ENCODE measurements at places on chromosomes 2 and 18.
A peak's percentile ranks its signal among the peaks of the same experiment; 100 is the strongest.

DNA sequence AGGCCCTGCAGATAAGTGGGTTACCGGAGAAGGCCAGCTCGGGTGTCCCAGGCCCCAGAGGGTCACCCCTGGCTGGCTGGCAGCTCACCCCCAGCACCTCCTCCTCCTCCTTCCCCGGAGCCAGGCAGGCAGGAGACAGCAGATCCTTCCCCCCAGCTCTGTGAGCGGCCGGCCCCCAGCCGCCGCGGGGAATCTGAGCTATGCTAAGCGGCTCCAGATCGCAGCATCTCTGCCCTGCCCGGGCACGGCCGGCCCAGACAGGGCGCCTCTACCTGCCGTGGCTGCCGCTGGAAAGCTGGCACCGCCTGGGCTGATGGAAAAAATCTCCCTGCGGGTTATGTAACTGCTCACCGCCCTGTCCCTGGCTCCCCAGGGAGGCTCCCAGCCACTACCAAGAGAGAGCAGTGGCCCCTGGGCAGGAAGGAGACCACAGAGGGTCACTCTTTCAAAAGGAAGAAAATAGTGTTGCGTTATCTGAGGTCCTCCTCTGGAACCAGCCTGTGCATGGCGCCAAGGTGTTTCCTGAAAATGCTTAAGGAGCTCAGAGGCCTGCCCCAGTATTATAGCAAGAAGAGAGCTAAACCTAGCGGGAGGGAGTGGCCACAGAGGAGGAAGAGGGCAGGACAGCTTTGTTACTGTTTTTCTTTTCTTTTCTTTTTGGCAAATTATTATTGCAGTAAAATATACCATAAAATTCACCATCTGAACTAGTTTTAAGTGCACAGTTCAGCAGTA, 179.0 kb downstream of the SMAD7 start:
- peak; percentile 48 for DNase-seq

DNA sequence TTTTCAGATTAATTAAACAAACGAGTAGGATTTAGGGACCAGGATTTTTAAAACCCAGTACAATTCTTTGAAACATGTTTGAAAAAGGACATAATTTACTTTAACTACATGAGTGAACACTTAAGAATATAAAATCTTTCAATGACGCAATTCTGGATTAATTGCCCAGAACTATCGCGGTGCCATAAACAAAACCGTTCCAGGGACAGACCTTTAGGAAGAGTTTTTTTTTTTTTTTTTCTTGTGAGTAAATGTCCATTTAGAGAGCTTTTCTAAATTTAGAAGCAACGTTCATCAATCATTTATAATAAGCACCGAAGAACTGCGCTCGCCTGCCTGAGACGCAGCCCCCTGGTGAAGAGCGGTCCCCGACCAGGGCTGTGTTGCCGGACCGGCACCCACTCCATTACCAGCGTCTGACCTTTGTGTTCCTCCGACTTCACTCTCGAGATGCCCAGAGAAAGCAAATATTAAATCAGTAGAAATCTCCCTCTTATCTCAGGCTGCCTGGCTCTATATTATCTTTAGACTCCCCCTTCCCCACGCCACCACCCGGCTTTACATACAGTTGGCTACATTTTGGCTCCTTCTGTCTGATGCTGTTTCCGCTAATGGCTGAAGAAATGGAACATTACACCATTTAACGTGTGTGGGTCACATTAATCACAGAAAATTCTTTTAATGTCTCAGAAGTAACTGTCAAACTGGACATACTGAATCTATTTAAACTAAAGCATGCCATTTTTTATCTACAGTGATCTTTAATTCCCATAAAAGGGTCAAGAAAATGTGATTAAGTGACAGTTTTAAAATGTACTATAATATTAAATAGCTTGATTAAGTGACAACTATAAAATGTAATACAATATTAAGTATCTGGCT, 364.0 kb upstream of the MEIS1 start:
- no peak for DNase-seq

DNA sequence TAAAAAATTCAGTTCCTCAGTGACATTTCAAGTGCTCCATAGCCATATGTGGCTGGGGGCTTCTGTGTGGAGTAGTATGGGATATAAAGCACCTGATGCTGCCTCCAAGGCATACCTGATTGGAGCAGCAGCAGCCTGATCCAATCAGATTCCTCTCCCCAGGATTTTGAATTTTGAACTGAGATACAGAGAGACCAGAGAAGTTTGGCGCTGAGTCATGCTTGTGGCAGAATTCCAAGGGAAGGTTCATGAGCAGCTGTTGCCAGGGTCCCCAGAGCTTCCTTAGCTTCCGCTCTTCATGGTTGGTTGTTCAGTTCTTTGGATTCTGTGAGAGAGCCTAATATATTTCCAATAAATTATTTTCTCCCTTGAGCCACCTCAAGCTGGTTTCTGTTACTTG, 29.0 kb upstream of the CFAP36 start:
- peak; percentile 80 for DNase-seq

DNA sequence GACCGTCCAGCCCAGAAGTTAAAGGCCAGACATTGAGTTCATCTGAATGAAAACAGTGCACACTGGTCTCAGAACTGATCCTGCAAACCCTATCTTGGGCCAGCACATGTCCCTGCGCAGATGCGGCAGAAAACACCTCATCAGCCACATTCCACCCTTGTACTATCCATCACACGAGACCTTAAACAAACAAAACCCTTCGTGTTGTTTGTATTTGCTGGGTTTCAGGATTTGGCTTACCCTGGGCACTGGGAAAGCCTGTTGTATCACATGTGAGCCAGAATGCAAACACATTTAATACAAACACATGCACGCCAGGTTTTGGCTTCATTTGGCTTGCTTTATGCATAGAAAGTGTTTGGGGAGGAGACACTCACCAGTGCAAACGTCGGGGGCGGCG, 12.5 kb downstream of the WIPF1 start:
- DNase-seq, result no peak

DNA sequence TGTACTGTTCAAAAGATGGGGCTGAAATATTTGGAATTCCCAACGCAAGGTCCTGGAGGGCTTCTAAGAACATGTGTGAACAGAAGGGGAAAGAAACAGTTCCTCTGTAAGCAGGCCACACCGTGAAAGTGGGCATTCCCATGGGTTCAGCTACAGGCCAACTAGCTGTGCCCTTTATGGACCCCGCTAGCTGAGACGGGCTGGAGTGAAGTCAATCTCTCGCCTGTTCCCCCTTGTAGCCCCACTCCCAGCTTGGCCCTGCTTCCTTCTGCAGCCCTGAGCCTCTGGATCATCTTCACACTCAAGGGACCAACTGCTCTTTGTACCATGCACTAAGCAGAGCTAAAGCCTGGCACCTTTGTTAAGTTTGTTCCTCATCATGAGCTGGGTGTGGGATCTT, 55.4 kb downstream of the POLR1A start:
- no peak for DNase-seq

DNA sequence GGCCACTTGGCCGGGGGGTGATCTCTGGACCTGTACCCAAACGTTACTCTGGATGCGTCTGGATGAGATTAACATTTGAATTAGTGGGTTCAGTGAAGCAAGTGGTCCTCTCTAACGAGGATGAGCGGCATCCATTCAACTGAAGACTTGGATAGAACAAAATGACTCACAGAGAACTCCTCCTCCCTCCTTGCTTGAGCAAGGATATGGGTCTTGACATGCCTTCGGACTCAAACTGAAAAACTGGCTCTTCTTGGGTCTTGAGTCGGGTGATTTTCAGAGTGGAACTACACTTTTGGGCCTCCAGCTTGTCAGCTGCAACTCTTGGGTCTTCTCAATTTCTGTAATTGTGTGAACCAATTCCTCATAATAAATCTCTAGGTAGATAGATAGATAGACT, 47.2 kb downstream of the NETO1 start:
- no peak for DNase-seq

DNA sequence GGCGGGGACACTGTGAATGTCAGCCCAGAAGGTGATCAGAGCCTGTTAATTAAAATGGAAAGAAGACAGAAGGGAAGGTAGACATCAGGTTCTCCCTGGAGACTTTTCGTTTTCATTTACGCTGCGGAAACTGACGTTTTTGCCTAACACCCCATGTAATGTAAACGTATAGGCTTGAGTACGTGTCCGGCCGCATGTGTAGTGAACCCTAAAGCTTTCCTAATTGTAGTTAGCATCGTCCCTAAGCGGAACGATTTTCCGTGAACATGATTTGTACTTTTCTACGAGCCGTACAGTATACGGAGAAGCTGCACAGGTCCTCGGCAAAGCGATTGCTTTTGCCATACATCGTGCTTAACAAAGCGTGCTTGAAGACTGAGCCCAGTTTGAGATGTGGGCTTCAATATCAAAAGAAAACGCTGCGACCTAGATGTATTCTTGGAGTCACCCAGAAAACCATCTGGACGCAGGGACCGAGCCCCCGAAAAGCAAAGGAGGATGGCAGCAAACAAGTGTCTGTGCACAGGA, 284 bp downstream of the TIMM21 start:
- DNase-seq, result no peak

GRCh38 chr2:11709293-11709692, 37.1 kb upstream of the LPIN1 start:
- no peak for DNase-seq

DNA sequence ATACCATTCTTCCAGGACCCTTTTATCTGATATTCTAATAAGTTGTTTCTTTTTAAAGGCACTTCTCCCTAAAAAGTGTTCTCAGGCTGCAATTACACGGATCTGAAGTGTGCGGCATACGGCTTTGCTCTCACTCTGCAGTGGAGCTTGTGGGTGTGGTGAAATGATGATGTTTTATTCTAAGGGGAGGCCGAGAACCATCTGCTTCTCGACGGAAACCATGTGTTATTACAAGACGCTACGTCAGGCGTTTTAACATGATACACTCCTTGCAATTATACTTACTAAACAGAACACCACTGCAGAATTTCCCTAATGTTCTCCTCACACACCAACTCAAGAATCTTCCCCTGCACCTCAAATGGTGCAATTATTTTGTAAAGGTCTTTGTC, 34.9 kb upstream of the CTDP1 start:
- DNase-seq, result no peak

- DNase-seq, result peak; percentile 62
Observed at GRCh38 chr2:119289093-119289492, 65.5 kb downstream of the STEAP3 start.

DNA sequence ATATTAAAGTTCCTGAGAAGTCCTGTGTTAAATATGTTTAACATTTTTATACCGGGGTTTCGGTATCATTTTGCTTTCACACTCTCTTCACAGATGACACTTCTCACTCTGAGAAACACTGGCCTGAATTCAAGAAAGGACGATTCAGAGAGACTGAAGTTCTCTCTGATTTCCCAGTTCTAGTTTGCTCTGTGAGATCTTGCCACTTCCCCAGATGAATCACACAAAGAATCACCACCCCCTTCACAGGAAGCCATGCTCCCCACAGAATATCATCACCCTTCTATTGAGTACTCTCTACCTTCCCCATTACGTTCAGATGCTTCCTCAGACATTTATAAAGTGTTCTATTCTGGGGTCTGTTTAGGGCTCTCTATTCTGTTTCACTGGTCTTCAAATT, 16.1 kb upstream of the CD207 start:
- no peak for DNase-seq

DNA sequence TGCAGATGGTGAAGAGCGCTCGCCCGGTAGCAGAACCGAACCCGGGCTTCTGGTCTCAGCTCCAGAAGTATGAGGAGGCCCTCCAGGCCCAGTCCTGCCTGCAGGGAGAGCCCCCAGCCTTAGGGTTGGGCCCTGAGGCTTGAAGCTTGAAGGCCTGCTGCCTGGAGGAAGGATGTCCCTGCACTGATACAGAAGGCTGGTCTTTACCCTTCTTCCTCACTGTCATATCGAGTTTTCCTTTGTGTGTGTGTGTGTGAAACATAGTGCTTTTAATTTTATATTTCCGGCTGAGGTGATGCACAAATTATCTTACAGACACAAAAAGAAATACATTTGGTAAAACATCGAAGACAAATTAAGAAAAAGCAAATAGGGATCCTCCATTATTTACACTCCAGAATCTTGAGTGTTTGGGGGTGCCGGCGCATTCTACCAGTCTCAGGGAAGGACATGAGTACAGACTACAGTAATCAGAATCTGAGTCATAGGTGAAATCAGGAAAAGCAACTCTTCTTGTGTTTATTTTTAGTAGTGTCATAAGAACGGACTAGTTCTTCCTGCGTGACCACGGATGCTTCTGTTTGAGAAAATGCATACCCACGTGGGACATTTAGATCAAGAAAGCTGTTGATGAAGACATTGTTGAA, 1.3 kb downstream of the DUSP28 start:
- no peak for DNase-seq

DNA sequence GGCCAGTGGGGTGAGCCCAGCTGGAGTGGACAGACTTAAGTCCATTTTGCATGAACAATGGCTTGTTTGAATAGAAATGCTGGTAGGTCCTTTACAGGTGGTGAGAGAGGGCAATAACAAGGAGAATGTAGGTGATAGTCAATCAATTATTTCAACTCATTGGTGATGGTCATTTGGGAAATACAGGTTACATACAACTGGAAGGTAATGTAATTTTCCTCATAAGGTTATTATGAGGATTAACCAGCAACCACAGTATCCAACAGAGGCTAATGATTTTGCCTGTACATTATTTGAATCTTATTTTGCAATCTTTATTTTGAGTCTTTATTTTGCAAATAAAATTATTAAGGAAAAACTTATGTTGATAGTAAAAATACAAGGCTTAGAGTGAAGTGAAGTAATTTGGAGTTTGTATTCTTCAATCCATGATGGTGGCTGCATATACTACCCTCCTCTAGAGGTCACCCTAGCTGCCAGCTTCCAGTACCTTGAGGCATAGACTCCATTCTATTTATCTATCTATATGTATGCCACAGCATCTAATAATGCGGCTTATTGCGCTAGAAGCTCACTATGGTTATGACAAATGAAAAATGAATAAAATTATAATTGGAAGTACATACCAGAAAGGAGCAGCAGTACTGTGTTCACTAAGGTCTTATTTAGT, 20.5 kb upstream of the HNMT start:
- no peak for DNase-seq

GRCh38 chr2:41930807-41931566, 116.8 kb upstream of the PKDCC start:
- DNase-seq, result no peak

DNA sequence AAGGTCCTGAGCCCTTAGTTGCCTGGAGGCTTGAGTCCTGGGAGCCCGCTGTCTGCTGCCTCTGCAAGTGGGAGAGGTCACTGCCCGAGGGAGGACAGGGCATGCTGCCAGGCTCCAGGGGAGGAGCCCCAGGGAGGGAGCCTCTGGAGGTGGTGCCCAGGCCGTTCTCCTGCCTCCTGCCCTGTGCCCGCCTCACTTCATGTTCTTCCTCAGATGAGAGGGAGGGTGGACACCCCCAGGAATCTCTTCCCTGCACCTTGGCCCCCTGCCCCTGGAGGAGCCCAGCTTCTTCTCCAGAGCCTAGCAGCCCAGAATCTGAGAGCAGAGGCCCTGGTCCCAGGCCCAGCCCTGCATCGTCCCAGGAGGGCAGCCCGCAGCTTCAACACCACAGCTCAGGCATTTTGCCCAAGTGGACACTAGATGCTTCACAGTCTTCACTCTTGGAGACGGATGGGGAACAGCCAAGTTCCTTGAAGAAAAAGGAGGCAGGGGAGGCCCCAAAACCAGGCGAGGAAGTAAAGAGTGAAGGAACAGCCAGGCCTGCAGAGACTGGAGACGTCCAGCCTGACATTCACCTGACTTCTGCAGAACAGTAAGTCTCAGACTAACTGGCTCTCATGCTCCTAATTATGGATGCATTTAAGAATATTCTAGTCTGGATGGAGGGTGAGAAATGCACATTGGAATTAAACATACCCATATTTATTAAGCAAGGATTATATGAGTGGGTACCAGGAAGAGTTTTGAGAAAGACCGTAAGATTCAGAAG, 12.1 kb downstream of the PSD4 start:
- DNase-seq, result peak; percentile 44
